CD4-positive, CD25-positive, alpha-beta regulatory T cell (primary cell): ENCODE measurements at places on chromosomes 1 and 21. TPM values are rescaled to one million over a fixed set of nuclear protein-coding genes. Genes with fewer than 3 reads are reported as not detected.

GRCh38 chr1:38567401-38567800 lies 292.2 kb downstream of the RRAGC start:
- DNase-seq = no peak

DNA sequence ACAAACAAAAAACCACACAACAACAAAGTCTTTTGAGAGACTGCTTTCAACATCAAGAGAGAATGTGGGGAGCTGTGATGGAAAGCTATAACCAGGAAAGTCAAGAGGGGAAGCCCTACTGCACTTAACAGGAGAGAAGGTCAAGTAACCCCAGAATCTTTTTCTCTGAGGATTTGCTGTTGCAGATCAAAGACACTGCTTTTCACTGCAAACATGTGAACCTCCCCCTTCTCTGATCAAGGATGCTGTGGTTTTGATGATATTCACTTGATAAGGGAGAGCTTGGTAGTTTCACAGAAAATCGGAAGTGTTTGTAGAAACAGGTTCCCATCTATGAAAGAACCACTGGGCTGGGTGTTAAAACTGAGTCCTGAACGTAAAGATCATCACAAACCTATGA lies 4.8 kb downstream of the ETV3 start:
- DNase-seq = no peak

- peak; percentile 48 for DNase-seq
Observed at GRCh38 chr1:236489710-236490377, 33.9 kb upstream of the LGALS8 start.

- no peak for DNase-seq
Observed at GRCh38 chr1:27623327-27624212, 11.4 kb downstream of the FGR start.

GRCh38 chr1:167658574-167659328 lies 28.7 kb downstream of the RCSD1 start:
- DNase-seq = no peak

DNA sequence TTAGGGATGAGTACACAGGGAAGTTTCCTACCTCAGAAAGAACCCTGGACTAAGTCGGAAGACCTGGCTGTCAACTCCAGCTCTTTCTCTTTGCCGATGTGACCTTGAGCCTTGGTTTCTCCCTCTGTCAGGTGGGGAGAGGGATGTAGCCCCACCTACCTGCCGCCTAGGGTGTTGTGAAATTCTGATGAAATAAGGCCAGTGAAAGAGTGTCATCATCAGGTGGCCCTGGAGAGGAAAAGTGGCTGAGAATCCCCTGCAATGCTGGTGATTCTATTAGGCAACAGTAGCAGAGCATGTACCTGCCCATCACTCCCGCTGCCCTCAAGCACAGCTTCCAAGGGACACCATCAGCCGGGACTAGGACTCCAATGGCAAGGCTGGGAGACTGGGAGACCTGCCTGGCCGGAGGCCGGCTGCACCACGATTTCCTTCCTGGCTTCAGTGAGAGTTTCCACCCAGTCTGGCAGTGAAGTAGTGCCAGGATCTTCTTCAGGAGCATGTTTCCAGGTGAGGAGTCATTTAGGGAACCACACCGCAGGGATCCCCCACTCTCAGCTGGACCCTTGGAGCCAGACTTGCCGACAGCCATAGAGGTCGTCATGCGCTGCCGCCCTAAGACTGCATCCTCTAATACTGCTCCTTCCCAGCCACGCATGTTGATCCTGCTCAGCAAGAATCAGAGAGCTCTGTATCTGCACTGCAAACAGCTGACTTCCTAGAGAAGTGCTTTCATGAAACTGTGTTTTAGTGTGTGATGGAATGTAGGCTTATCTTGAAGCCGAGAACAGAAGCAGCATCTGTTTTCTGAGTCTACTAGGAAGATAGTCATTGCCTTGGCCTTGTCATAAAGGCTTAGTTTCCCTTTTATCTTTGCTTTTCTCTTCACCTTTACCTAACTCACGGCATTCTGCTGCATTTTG lies 88.0 kb upstream of the F3 start:
- DNase-seq = no peak

Gene HS2ST1
- polyA plus RNA-seq = 8.0 TPM

Gene LHX4
- polyA plus RNA-seq = 0.17 TPM

DNA sequence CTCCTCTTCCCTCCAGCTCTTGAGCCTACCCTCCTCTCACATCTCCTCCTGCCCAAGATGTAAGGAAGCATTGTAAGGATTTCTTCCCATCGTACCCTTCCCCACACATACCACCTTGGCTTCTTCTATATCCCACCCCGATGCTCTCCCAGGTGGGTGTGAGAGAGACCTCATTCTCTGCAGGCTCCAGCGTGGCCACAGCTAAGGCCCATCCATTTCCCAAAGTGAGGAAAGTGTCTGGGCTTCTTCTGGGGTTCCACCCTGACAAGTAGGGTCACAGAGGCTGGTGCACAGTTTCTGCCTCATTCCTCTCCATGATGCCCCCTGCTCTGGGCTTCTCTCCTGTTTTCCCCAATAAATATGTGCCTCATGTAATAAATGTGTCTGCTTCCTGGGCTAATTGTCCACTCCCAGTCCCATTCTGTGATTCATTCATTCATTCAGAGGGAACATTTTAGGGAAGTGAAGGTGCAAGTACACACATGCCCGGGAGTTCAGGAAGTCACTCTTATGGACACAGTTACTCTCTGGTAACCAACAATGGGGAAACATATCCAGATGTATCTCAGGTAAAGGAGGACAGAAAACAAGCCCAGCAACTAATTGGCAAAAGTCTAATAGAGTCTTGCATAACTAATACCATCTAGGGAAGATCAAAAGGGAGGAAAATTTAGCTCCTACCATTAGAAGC lies 1.9 kb downstream of the SPRR4 start:
- DNase-seq = no peak

Gene CRYZL1
- 27.2 TPM for polyA plus RNA-seq

DNA sequence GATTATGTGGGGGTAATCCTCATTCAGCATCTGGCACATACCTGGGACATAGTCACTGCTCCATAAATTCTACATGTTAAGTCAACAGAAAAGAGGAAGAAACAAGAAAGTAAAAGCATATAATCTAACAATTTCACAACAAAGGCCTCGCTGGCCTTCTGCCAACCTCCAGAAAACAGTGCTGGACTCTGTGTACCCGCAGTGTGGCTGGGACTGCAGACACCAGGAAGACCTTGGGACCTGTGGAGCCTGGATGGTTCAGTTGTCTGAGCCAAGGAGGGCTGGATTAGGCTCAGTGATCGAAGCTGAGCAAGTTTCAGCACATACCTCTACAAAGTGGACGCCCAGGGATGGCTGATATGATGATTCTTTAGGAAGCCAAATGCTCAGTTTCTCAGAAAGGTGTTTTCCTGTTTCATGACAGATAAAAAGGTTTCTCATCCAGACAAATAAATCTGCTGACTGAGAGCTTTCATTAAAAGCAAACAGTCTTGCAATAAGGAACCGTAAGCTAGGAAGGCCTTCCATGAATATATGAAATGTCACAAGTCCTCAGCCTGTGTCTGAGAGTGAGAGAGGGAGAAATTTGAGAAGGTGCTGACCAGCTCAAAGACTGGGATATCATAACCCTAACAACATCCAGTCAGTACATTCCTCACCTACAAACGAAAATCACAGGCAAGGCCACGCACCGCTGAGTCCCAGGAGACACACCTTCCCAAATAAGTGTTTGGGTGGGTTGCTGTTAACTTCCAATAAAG lies 48.4 kb downstream of the CAPZB start:
- DNase-seq = peak; percentile 46

GRCh38 chr1:179228783-179229213 lies 679 bp downstream of the ABL2 start:
- DNase-seq = peak; percentile 1
